ENCODE measurements at places on chromosomes 4 and X. TPM values are rescaled to one million over a fixed set of nuclear protein-coding genes. Genes with fewer than 3 reads are reported as not detected.

GRCh38 chr4:9997886-9998285 lies 23.4 kb downstream of the SLC2A9 start:
- no peak for DNase-seq

- DNase-seq: no peak
These were observed 166.8 kb downstream of the STIM2 start for GRCh38 chr4:27027428-27027827.

DNA sequence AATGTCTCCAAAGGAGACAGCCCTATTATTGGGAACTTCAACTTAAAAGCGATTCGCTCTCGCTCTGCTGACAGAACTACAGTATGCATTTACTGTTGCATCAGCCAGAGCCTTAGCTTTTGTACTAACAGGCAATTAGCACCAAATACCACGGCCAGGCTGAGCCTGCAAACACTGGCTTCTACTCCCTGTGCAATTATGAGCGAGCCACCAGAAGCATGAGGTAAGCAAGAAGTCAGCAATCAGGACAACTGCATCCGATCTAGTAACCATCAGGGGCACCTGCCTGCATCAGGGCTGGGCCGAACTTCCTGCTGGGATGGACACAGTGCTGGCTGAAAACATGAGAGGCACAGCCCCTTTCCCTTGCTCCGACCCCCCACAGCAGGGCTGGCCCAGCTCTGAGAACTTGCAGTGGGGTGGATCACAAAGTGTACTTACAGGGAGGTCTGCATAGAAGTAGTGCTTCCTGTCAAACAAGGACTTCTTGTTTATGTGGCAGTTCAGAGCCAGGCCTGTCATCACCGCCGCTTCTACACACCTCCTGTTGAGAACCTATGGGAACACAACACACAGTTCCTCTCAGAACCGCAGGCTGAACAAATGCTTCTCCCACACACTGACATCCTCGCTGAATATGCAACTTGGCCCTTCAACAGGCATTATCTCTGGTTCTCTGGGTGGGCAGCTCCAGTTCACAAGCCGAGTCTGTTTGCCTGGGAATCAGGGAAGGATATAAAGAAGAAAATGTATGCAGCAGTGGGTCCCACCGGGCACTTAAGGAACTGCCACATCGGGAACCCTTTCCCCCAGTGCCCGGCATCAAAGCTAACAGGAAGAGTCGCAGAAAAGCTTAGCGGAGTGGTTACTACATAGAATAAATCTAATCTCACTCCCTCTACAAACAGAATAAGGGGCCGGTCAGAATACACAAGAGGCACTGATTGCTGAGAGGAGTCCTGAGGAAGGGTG lies 41.5 kb downstream of the GATB start:
- no peak for DNase-seq

DNA sequence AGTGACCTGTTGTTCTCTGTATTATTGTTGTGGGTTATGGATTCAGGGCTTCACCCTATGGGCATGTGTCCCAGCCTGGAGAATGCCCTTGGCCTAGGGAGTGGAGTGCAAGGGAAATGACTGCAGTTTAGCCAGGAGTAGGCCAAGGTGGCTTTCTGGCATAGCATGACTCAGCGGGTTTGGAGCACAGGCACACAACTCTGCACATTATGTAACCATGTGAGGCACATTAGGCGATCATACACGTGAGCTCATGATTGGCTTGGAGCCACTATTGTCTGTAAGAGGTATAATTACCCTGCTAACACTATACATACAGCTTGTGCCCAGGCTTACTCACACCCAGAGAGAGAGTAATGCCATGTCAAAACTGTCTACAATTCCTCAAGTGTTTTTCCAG lies 35.1 kb upstream of the TACR3 start:
- peak; percentile 53 for DNase-seq

DNA sequence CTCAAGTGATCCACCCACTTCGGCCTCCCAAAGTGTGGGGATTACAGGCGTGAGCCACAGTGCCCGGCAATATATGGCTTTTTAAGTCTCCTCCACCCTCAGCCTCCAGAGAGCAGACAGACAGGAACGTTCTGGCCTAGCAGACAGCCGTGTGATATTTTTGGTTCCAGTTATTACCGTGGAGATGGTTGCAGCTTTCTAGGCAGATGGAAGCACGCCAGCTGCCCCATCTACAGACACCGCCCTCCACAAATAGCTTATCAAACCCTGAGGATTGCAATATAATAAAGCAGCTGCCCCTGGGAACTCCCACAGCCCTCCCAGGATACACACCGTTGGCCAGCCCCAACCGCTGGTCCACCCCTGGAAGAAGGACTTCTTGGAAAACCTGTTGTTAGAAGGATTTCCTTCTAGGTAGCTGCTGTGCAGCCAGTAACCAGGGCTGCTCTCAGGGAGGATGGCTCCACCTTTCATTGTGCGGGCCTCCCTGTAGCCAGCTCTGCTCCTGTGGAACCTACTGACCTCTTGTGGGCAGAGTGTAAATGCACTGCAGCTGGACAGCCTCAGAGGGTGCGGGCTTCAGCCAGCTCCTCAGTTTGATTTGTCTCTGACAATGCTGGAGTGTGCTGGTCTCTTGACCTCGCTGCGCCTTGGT lies 44.0 kb downstream of the SLC25A5 start:
- DNase-seq: peak; percentile 76

DNA sequence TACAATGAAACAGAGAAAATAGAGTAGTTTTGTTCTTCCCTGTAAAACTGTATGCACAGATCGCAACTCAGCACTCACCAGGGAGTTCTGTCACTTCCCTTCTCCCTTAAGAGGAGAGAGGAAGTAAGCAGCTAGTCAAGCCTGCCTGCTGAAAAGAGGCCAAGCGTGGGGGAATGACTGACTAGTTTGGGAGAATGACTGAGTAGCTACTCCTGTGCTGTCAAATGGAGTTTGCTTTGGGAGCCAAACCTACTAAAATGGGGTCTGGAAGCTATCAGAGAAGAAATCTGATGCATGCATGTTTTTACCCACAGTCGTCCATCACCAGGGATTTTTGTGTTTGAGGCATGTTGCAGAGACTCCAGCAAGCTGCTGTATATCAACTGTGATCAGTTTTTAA lies 54.6 kb upstream of the LHFPL1 start:
- no peak for DNase-seq

DNA sequence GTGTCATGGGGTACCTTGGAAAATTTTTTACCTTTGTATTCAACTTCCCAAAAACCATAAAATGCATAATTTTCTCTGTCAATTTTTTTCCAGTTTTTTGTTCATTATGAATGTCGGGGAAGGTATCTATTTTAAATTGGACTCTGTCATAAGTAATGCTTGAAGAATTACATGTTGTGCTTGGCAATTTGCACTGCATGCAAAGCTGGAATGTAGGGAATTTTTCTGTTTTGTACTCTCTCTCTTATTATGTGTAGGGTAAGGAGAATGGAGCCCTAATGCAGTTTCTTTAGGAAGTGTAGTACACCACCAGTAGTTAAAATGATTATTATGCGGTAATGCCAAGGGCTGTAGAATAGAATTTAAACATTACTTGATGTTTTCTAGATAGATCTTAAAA lies 137.7 kb upstream of the LIMCH1 start:
- no peak for DNase-seq

GRCh38 chr4:144174401-144175067 lies 34.0 kb upstream of the GYPA start:
- DNase-seq: peak; percentile 8

DNA sequence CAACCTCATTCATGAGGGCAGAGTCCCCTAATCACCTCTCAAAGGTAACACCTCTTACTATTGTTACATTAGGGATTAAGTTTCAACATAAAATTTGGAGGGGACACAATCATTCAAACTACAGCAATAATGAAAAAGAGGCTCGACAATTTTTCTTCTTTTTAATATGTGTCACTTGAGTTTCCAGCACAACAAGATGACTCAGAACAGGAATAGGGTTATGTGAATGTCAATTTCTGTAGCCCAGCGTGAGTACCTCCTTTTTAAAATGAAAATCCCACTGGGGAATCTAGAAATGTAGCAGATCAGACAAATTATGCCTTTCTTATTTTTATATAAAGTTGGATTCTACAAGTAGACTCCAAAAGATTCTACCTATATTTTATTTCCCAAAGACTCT lies 83.7 kb downstream of the ZNF330 start:
- DNase-seq: no peak

DNA sequence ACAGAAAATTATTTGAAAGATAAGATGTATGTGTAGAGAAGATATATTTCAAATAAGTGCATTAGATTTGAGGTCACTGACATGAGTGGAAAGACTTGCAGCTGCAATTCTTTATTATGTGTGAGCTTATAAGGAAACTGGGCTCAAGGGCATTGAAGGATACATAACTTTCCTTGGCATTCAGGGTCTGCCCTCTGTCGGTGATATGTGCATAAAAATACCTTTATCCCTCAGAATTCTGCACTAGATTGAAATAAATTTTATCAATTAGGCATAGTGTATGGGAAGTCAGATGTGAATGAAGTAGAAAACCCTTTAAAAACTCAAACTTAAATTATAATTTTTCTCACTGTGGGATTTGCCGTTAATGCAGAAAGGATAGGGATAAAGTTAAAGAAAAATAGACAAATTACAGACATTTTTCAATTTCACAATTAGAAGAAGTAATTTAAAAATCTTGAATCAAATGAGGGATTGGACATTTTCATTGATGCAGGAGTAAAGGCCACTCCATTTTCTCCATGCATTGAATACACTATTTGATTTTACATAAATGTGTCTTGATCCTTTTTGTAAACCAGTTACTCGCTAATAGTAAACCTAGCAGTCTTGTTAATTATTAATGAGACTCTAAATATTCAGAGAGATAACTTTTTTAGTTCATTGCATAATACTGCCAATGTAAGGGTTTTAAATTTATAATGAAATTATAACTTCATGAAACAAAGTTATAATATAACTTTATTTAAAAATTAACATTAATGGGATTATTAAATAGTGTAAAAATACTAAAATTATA lies 21.0 kb upstream of the ETNPPL start:
- peak; percentile 0 for DNase-seq

GRCh38 chrX:115940888-115941332 lies 229.6 kb upstream of the AGTR2 start:
- DNase-seq: no peak

- DNase-seq: no peak
These were observed 6.3 kb upstream of the LETM1 start for GRCh38 chr4:1862055-1862911.

DNA sequence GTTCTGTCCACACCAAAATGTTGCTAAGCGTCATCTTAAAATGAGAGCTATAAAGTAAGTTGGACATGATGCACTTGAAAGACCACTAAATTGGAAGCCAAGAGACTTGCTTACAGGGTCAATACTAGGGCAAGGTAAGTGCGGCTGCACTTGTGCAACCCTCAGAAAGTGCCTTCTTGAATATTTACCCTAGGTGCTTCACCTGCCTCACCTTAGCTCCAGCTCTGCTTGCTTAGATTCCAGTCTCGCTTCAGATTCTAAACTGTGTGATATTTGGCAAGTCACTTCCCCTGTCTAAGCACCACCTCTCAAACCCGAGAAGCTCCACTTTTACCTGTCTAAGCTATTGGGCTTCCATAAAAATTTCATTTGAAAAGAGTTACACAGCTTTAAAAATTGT lies 136.5 kb downstream of the GRIA3 start:
- no peak for DNase-seq

DNA sequence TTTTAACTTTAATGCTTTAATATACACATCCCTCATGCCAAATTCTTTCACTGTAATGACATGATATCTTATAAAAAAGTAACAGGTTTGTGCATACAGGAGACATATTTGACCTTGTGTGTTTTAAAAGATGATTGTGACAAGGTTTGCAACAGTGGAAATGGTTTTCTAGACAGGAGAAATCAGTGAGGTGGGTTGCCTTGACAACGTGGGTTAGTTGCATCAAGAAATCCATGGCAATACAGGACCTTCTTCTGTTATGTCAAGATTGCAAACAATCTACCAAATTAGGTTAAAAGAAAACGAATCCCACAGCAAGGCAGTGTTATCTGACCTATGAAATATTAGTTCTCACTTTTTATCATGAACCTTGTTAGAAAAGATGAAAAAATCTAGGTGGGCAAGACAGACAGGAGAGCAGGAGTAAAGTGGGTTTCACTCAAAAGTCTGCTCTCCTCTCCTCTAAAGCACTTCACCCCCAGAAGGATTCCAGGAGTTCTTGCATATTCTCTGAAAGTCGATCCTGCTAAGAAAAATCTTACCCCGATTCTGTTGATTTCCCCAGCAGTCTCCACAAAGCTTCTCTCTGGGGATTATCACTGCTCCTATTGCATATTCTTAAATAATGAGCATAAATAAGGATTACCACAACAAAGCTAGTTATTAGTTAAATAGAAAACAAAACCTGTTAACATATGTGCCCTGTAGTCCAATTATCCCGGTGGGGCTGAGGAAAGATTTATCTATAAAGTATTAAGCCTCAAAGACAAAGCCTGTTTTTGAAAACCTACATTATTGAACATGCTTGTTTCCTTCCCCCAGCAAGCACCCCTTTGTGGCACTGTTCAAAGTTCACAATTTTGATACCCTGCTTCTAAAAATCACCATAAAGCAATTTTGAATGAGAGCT lies 71.0 kb downstream of the TMA16 start:
- DNase-seq: no peak

GRCh38 chrX:13177921-13178566 lies 133.6 kb upstream of the FAM9C start:
- no peak for DNase-seq

DNA sequence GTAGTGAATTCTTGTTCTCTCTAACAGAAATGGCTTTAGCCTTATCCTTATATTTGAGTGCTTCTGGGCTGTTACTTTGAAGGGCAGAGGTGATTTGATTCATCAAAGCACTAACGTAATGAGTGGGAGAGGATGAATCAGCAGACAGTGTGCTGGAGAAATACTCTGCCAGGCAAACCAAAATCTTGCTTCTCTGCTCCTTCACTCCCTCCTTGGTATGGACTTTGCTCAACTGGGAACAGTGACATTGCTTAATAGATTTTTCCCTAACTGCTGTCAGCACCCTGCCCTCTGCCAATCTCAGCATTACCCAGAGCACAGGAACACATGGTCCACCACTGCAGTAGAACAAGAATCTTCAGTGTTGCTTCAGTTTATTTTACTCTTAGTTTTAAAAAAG lies 56.0 kb downstream of the PDLIM5 start:
- peak; percentile 3 for DNase-seq

- no peak for DNase-seq
These were observed 14.2 kb downstream of the CXCR3 start for GRCh38 chrX:71604141-71604540.

Gene EMD
- 75.1 TPM for total RNA-seq

Gene RBM47
- total RNA-seq: 86.6 TPM

Gene SPIN4
- total RNA-seq: 17.2 TPM

Gene NOCT
- 11.4 TPM for total RNA-seq

Gene GPRASP3
- 4.9 TPM for total RNA-seq

Gene PRDM8
- 1.8 TPM for total RNA-seq

Gene PLAC8
- 6.3 TPM for total RNA-seq

Gene CYLC1
- total RNA-seq: not detected

Gene RNF150
- 0.17 TPM for total RNA-seq

Gene FABP2
- total RNA-seq: not detected

Gene HERC6
- total RNA-seq: 53.3 TPM
